ENCODE measurements at places on chromosomes 2 and 18.

DNA sequence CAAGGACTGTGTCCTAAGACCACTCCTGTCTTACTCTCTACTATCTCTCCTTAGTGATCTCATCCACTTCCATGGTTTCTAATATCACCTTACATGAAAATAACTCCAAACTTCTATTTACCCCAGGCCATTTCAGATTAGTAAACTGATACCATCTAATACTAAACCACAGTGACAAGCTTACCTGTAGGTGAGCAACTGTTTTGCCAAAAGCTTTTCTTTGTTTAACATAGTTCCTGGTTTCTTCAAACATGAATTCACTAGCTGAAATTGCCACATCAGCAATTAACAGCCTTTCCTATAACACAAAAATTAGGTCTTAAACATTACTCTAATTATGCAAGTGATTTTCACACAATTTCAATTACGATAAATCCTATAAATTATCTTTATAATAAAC is 22.1 kb downstream of the ACADL start:
- DNase-seq: no peak

GRCh38 chr18:9894454-9895068 is 8.8 kb downstream of the TXNDC2 start:
- no peak for DNase-seq

DNA sequence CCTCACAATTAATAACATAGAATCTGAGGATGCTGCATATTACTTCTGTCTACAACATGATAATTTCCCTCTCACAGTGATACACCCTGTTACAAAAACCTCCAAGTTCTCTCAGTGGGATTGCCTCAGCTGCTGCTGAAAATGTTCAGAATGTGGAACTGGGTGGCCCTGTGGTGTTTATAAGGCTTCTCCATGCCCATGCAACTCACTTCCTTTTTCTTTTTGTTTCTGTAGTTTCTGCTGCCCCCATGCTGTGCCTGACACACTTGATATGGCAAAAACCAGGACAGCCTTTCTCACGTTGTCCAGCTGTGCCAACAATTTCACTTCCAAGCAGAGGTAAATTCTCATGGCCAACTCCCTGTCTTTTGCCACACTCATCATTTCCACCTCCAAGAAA is 206.2 kb downstream of the RPIA start:
- DNase-seq: no peak

GRCh38 chr2:167692191-167692590 is 555.2 kb downstream of the STK39 start:
- DNase-seq: no peak

- no peak for DNase-seq
Observed at GRCh38 chr2:189543367-189543766, 37.2 kb downstream of the SLC40A1 start.

- no peak for DNase-seq
Observed at GRCh38 chr2:229164545-229165249, 106.4 kb downstream of the PID1 start.

- DNase-seq: no peak
Observed at GRCh38 chr2:131045286-131046027, 47.8 kb downstream of the FAM168B start.

GRCh38 chr2:27988306-27988705 is 97.8 kb downstream of the BABAM2 start:
- no peak for DNase-seq

DNA sequence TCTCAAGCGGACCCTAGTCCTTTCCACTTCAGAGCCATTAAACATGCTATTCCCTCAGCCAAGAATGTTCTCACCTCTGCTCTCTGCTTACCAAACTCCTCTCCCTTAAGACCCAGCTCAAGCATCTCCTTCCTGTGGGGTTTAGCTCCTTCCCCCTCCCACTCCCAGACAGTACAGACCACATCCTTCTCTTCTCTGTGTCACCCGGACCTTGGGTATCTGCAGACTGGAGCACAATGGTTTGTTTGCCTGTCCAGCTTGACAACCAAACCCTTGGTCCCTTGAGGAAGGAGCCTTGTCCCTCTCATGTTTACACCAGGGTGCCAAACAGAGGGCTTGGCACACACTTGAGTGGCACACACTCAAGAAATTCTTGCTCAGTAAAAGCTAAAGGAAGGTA is 4.1 kb upstream of the CD8A start:
- no peak for DNase-seq

- no peak for DNase-seq
Observed at GRCh38 chr2:157082950-157083349, 174.6 kb upstream of the GALNT5 start.

DNA sequence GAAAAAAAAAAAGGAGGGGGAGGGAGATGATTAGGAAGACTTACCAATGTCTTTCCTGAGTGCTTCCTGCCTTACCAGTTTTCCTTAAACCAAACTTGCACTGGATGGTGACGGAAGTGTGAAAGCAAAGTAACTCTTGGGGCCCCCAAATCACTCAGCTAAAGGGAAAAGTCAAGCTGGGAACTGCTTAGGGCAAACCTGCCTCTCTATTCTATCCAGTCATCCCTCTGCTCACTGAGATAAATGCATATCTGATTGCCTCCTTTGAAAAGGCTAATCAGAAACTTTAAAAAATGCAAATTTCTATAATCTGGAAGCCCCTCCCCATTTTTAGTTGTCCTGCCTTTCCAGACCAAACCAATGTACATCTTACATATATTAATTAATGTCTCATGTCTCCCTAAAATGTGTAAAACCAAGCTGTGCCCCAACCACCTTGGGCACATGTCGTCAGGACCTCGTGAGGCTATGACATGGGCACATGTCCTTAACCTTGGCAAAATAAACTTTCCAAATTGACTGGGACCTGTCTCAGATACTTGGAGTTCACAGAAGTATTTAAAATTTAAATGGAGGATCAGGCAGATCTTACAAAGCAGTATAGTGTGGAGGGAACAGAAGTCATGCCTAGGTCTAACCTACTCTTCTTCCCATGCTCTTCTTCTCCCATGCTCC is 7.2 kb upstream of the CYBRD1 start:
- no peak for DNase-seq

GRCh38 chr2:148512501-148512900 is 132.1 kb upstream of the EPC2 start:
- no peak for DNase-seq

DNA sequence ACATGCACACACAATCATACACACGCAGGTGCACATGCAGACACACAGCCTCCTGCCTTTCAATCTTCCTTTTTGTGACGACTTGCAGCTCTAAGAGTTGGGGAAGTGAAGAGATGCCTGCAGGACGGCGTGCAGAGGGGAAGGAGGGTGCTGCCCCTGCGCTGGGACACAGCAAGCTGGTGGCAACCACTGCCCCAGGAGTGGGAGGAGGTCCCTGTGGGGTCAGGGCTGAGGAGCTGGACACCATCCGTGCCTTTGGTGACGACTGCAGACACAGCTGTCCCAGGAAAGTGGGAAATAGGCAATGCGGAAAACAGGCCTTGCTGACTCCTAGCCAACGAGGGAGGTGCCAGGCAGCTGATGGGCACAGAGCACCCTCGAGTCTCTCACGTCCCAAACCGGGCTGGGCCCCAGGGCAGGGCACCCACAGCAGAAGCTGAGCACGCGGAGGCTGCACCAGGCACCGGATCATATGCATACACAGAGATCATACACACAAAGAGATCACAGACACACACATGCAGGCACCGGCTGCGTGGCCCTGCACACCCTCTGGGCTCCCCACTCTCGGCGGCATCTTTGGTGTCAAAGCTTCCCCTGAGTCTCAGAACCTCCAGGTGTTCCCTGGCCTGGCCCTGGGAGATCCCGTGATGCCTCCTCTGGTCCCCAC is 146.1 kb downstream of the PXDN start:
- no peak for DNase-seq

GRCh38 chr2:168912466-168912865 is 11.4 kb downstream of the G6PC2 start:
- no peak for DNase-seq

DNA sequence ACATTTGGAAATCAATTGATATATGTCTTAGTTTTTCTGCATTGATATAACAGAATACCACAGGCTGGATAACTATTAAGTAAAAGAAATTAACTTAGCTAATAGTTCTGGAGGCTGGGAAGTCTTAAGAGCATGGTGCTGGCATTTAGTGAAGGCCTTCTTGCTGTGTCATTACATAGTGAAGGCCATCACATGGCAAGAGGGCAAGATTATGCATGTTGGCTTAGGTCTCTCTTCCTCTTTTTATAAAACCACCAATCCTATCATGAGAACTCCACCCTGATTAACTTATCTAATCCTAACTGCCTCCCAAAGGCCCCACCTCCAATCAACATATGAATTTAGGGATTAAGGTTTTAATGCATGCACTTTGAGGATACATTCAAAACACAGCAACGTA is 225.5 kb upstream of the VRK2 start:
- no peak for DNase-seq

DNA sequence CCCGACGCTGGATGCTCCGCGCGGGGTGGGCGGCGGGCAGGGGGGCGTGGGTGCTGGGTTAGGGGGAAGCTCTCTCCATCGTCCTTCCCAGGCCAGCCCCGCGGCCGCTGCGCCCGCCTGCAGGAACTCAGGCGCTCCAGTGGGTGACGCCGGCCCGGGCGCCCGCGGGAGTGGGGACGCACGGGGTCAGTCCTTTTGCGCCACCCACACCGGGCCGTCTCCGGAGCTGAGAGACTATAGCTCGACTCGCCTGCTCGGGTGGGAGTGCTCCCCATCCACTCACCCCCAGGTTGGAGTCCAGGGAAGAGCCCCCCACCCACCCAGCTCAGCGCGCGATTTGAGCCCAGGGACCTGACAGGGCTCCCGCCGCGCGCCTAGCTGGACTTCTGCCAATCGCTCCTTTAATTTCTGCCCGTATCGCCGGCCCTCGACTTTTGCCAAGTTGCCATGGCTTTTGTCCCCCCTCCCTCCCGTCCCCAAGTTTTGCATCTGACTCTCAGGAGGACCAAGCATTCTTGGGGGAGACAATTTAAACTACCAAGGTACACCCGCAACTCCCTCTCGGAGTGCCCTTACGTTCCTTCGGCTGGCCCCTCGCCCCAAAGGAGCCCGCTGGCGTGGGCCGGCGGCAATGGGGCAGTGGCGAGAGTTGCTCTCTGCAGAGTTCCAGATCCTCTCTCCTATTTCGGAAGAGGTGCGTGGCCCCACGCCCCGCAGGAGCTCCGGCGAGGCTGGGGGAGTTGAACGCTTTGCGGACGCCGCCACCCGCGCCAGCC is 205.8 kb upstream of the SMAD2 start:
- no peak for DNase-seq

GRCh38 chr2:70767699-70768589 is at the start of gene ADD2:
ADD2 (minus strand) TSS chr2:70768200; CDS start chr2:70706408, 61,792 bp downstream.
- DNase-seq: peak; percentile 22

DNA sequence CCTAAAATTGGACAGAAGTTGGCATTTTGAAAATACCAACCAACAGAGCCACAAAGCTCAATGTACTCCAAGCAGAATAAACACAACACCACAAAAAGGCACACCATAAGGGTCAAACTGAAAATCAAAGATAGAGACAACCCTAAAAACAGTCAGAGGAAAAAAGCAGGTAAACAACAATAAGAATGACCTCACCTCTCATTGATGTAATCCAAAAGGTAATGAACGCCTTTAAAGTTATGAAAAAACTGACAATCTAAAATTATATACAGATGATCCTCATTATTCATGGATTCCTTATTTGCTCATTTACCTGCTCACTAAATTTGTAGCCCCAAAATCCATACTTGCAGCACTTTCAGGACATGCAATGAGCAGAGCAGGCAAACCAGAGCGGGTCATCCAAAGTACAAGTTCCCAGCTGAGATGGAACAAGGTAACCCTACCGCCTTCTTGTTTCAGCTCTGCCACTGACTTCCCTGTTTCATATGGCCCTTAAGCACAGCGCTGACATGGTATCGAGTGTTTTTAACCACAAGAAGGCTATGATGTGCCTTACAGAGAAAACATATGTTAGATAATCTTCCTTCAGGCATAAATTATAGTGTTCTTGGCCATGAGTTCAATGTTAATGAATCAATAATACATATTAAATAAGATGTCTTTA is 17.0 kb downstream of the RTN4 start:
- DNase-seq: no peak

GRCh38 chr2:203719456-203720410 is 13.3 kb downstream of the CD28 start:
- no peak for DNase-seq

- DNase-seq: peak; percentile 48
Observed at GRCh38 chr2:64952511-64953482, 36.4 kb upstream of the SLC1A4 start.

- no peak for DNase-seq
Observed at GRCh38 chr2:40218679-40219078, 233.2 kb downstream of the SLC8A1 start.

DNA sequence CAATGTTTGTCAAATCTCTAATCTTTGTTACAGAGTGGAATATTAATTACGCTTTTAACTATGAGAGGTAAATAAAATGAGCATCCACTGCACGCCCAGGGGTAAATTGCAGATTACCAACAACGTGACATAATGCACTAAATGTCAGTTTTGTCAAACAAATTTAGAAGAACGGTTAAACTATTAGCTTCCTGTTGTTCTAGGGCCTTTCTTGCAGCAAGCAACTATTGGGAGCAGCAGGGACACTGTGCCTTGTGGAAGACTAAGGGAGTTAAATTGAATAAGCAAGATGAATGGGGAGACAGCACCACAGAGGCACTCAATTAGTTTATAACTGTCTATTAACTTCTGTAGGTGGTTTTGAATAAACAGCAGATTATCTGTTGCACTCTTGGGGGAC is 391.0 kb upstream of the RAB12 start:
- no peak for DNase-seq

GRCh38 chr2:136175466-136175865 is 57.5 kb upstream of the CXCR4 start:
- no peak for DNase-seq

GRCh38 chr2:12177455-12178288 is 431.2 kb downstream of the LPIN1 start:
- no peak for DNase-seq

DNA sequence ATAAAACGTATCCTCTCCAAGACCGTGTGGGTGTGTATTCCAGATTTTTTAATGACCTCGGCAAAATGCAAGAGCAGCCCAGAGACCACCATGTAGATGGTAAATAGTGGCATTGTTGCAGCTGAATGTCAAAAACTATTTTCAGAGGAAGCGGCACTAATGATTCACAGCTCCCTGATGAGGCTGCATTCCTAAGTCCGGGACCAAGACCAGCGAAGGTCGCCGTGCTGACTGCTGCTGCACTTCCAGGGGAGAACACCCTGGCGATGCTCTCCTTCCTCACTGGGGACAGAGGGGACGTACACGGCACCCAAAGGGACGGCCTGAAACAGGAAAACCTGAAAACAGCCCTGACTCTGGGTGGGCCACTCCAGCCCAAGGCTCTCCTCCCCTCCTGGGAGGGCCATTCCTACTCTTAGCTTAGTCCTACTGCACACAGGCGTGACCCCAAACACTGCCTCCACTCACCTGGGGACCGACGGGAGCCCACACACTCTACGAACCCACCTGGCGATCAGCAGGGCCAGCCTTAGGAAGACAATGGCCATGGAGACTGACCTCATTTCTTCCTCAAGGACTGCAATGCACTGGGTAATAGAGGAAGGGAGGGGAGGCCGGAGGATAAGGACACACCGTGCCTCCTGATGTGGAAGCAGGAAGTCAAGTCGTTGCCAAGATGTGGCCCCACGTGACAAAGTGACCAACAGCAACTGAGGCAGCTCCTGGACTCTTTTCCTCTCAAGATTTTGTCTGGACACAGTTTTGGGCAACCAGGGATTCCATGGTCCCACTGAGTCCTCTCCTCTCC is 82.8 kb downstream of the ZNF516 start:
- no peak for DNase-seq

Measured in RWPE1 (cell line).